ENCODE measurements at places on chromosomes 11 and 22.

GRCh38 chr11:827146-827896 is 398 bp upstream of the CRACR2B start:
- no peak for DNase-seq

DNA sequence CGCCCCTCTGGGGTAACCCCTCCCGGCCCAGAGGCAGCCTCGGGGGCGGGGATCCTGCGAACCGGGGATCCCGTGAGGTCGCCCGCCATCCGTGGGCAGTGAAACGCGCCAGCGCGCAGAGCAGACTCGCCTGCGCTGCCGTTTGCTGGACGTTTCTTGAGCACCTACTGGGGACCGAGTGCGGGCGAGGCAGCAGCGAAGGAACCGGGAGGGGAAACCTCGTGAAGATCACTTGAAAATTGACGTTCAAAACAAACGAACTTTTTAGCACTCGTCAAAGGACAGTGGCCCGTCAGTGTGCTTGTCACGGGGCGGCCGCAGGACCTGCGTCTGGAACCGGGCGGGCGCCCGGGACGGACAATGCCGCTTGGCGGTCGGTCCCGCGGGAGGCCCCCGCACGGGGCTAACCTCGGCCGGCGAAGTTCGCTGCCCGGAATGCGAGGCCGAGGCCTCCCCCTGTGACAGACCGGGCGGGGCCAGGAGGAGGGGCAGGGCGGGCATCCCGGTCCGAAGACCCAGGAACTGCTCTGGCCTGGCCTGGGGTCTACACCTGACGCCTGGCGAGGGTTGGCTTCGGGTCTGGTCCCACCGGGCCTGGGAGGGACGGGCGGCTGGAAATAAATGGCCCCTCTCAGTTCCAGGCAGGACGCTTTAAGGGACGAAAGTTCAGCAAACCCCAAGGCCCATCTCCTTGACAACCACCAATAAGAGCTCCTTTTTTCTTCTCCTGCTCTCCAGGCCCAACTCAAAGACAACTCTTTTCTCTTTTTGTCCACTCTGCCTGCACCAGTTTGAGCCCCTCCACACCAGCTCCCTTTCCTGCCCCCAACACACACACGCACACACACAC is 723 bp upstream of the SCUBE1 start:
- DNase-seq: no peak

- no peak for DNase-seq
Measured at GRCh38 chr11:126166413-126166812, 45.0 kb downstream of the RPUSD4 start.

- DNase-seq: no peak
Measured at GRCh38 chr11:46315783-46316563, 31.3 kb upstream of the DGKZ start.

DNA sequence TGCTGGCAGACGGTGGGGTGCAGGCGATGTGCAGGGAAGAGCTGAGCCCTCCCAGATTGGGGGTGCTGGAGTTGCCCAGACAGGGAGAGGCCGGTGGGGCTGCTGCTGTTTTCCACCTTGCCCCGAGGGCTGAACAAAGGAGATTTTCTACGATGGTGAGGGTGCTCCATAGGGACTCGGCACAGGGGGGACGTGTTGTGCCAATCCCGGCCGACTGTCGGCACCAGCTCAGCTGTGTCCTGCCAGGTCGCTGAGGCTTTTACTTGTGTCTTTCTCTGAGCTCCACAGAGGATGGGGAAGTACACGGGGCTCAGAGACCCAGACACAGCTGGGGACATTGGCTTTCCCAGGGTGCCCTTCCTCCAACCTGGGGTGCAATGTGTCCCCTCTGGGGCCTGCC is 816.8 kb downstream of the BRD1 start:
- DNase-seq: no peak

DNA sequence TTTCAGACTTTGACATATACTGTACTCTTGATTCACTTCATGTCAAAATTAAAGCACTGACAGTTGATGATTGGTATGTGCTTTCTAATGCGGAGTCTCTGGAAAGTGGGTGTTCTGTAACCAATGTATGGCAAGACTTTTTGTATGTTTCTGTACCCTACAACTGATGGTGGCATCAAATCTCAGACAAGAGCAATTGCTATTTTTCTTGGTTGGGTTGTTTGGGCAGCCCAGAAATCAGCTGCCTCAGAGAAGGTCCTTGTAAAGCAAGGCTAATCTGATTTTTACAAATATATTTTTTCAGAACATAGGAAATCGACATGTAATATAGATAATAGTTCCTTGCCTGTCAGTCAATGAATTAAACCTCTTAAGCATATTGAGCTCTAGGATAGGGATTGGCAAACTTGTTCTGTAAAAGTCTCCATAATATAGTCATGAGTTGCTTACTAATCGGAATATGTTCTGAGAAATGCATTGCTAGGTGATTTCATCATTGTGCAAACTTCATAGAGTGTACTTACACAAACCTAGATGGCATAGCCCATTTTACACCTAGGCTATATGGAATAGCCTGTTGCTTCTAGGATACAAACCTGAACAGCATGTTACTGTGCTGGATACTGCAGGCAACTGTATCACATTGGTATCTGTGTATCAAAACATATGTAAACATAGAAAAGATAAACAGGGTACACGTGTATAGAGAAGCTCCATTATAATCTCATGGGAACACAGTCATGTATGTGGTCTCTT is 10.2 kb upstream of the OOSP4A start:
- DNase-seq: no peak

DNA sequence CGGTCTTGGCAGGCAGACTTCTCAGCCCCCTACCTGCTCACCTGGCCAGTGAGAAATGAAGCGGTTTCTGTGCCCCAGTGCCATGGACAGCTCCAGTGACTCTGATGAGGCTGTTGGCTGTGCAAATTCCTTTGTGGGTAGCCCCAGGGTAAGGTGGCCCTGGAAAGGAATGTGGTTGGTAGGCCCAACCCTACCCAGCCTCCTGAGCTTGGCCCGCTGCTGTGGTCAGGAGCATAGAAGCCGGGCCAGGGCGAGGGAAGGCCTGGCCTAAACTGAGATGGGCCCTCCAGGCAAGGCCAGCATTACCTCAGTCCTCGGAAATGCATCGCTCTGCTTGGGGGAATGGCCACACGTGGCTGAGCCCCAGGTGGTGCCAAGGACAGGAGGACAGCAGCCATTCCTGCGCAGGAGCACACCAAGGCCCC is 16.9 kb downstream of the DAGLA start:
- no peak for DNase-seq

DNA sequence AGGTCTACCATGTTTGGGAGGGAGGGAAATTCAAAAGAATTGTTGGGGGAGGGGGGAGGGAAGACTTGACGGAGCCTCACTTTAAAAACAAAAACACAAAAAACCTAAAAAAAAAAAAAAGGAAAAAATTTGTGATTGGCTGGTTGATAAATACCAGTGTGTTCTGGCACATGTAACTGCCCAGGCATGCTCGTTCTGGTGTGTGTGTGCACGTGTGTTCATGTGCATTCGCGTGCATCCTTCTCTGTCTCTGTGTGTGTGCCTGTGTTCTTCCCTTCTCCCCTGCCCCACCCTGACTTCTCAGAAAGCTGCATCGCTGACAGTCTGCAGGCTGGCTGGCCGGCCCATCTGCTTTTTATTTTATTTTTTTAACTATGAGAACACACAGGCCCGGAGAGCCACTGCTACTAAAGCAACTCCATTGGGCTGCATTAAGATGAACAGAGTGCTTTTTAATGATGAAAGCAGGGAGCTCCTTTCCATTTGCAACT is 22.6 kb upstream of the ADSL start:
- DNase-seq: no peak

All from stimulated activated CD8-positive, alpha-beta memory T cell treated with anti-CD3 and anti-CD28 coated beads, Interleukin-4, amount 100 ng/mL, for 48 hours (primary cell).